HT1080 (cell line): ENCODE measurements at places on chromosomes 13 and 19.

GRCh38 chr13:40666933-40667621 is 636 bp upstream of the FOXO1 start:
- DNase-seq: no peak

DNA sequence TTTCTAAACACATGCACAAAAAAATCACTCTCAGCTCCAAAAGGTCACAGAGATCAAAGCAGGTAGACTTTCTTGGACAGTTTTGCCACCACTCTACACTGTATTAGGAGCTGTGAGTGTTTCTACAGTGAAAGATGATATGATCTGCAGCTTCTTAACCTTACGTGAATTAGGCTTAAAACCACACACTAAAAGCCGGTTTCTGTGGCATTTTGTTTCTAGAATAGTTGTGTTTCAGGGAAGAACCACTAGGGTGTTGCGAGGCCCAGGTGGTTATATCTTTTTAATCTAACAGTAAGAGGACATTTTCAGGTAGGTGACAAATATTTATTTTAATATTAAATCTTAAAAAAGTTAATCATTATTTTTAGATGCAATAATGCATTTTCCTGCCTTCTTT is 216.4 kb downstream of the KLF5 start:
- DNase-seq: no peak

DNA sequence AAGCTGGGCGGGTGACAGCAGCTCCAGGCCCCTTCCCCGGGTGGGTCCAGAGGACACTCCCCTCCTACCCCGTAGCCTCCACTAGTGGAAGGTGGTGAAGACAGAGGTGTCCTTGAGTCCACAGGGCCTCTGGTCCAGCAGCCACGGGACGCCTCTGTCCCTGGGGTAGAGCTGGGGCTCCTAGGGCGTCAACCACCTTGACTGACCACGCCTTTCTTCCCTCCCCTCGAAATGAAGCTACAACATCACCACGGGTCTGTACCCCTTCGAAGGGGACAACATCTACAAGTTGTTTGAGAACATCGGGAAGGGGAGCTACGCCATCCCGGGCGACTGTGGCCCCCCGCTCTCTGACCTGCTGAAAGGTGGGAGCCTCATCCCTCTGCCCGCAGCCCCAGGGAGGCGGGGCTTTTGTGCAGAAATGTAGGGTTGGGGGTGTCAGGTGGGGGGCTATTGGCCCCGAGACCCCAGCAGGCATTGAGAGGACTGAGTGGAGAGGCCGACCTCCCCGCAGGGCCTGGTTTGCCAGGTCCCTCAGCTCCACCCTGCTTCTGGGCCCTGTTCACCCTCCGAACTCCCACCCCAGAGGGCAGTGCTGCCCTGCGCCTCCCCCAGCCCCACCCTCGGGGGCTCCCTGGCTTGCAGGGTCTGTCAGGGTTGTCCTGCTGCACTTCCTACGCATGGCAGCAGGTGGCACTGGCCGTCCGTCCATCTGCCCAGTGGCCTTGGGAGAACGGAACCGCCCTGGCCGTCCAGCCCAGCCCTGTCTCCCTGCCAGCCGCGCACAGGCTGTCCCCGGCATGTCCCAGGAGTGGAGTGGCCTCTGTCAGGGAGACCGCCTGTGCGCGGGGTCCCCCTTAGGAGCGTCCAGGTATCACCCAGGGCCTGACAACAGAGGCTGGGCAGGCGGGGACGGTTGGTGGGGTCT is 15.7 kb downstream of the STK11 start:
- DNase-seq: no peak

DNA sequence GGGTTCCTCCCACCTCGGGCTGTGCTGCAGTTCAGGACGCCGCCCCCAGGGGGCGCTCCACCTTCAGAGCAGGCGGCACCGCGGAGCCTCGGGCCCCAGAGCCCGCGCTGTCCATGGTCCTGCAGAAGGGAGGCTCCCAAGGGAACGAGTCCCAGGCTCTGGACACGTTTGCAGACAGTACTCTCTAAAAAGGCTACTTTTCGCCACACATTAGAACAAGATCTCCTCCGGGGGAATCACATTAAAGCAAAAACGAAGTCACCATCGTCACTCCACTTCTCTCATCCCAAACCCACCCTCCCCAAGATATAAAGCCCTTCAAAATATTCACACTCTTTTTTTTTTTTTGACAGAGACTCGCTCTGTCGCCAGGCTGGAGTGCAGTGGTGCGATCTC is 4.6 kb upstream of the SIGLEC10 start:
- DNase-seq: peak; percentile 61

DNA sequence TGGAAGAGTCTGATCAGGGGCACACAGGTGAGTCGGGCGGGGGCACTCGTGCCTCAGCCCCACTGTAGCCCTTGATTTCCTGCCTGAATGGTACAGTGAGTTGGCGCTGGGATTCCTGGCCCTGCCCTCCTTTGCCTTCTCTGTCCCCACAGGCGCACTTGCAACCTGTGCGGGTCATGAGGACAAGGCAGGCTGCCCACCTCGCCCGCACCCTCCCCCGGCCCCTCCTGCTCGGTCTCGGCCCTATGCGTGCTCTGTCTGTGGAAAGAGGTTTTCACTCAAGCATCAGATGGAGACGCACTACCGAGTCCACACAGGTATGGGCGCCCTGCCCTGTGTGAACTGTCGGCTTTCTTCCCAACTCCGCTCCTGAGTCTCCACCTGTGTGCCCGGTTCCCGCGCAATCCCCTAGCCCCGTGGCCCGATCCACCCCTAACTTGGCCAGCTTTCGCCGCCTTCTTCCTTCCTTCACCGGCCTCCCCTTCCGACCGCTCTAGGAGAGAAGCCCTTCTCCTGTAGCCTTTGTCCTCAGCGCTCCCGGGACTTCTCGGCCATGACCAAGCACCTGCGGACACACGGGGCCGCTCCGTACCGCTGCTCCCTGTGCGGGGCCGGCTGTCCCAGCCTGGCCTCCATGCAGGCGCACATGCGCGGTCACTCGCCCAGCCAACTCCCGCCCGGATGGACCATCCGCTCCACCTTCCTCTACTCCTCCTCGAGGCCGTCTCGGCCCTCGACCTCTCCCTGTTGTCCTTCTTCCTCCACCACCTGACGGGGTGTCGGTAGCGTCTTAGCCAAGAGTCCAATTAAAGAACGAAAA is 1.6 kb upstream of the KMT2B start:
- no peak for DNase-seq

GRCh38 chr13:24035411-24035810 is 125.1 kb upstream of the SPATA13 start:
- no peak for DNase-seq

GRCh38 chr13:76929320-76929719 is 19.0 kb upstream of the ACOD1 start:
- peak; percentile 32 for DNase-seq

- no peak for DNase-seq
These were observed 149.0 kb downstream of the TEX29 start for GRCh38 chr13:111469450-111469849.

- DNase-seq: no peak
These were observed 74.9 kb upstream of the MTIF3 start for GRCh38 chr13:27524981-27525975.

DNA sequence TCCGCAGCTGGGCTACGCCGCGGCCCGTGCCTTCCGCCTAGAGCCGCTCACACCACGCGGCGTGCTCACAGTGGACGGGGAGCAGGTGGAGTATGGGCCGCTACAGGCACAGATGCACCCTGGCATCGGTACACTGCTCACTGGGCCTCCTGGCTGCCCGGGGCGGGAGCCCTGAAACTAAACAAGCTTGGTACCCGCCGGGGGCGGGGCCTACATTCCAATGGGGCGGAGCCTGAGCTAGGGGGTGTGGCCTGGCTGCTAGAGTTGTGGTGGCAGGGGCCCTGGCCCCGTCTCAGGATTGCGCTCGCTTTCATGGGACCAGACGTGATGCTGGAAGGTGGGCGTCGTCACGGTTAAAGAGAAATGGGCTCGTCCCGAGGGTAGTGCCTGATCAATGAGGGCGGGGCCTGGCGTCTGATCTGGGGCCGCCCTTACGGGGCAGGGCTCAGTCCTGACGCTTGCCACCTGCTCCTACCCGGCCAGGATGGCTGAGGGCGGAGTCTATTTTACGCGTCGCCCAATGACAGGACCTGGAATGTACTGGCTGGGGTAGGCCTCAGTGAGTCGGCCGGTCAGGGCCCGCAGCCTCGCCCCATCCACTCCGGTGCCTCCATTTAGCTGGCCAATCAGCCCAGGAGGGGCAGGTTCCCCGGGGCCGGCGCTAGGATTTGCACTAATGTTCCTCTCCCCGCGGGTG is 7.4 kb downstream of the DBP start:
- no peak for DNase-seq

DNA sequence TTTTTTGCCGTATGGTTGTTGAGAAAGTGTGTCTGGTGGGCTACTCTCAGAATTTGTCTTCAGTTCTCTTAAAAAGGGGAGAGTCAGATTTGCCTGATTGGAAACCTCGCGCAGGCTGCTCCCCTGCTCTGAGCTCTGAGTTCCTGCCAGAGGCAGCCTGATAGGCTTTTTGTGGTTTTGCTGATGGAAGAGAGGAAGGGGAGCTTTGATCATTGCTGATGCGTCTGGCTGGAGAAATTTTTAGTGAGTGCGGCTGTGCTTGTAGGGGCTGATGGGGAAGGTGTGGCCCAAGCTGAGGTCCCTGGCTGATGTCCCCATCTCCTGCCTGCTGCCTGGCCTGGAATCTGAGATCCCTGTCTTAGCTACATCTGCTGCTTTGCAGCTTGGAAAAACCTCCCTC is 2.8 kb downstream of the CHST8 start:
- no peak for DNase-seq

DNA sequence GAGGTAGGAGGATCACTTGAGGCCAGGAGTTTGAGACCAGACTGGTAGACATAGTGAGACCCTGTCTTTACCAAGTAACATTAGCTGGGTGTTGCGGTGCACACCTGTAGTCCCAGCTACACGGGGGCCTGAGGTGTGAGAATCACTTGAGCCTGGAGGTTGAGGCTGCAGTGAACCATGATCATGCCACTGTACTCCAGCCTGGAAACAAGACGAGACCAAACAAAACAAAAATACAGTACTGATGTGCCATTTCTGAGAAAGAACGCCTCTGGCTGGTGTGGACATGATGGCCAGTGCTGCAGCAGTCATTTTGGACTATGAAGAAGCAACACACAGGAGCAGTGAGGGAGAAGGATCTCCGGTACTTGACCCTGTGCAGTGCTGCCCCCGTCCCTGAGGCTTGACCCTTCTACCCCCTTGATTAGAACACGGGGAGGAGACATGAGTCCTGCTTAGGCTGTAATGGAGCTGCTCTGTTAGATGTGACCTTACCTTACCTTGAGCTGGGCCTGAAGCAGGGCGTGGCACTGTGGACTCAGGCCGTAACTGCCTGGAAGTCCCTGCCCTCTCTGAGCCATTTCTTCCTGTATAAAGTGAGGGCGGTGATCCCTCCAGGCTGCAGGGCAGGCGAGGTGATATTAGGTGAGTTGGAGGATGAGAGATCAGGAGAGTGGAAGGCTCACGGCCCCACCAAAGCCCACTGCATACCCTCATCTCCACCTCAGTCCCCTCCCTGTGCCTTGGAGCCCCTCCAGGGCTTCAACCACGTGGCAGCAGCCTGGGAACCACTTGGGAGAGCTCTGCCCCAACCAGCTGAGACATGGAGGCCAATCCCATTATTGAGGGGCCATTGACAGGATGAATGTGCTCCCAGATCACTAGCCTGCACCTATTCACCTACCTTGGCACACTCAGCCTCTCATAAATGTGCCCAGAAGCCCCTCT is 5.9 kb downstream of the RPL18A start:
- DNase-seq: peak; percentile 60

- no peak for DNase-seq
These were observed 20.9 kb downstream of the UPF1 start for GRCh38 chr19:18852648-18853047.

- DNase-seq: no peak
These were observed 366.2 kb upstream of the TSHZ3 start for GRCh38 chr19:31715249-31715945.

- DNase-seq: no peak
These were observed 266.3 kb downstream of the DNAJC15 start for GRCh38 chr13:43289470-43290255.

DNA sequence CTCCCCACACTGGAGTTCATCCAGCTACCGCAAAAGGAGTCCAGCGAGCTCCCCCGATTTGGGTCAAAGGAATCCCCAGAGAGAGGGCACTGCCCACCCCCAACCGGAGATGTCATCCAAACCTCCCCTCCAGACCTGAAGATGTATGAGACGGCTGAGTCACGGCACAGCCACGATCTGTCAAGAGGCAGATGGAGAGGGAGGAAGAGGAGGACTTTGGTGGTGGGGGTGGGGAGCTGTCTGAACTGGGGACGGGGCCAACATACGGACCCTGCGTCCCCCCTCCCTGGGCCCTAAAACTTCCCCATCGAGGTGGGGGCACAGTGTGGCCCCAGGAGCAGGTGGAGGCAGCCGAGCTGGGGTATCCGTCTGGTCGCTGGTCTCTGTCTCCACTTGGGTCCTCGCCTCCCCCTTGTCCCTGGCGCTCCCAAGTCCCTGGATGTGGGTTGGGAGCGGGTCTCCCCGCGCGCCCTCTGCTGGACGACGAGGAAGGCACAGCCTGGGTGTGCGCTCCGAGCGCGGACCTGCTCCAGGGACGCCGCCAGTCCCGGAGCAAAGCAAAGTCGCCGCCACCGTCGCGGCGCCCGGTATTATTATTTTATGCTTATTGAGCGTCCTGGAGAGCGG is 3.8 kb downstream of the PDE4A start:
- peak; percentile 90 for DNase-seq

DNA sequence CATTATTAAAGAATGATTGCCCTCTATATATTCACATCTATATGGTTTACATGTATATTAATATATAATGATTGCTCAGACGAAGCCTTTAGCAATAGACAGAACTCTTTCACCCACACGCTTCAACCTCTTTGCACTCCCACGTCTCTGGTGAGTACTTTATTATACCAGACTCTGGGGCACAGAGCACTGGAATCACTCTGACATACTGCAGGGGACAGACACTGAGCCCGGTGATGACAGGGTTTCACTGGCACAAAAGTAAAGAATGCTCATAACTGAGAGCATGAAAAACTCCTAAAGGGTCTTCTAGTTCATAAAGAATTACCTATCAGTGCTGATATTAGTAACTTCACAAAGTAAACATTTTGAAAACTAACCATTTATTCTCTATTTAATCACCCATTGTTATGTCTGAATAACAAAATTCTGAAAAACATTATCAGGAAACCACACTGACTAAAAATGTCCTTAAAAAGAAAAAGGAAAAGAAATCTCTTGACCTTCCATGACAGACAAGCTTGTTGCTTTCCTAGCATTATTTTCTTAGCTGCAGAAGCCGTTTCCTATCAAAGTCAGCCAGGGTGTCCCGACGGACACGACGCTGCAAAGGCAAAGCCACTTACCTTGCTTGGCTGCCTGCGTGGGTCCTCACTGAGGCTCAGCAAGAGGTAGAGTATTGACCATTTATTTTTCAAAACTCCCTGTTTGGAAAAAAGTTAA is 29.1 kb downstream of the TUBGCP3 start:
- DNase-seq: no peak

- DNase-seq: no peak
These were observed 51.8 kb downstream of the TSSK6 start for GRCh38 chr19:19463348-19464117.

GRCh38 chr13:43730642-43731041 is 56.1 kb downstream of the ENOX1 start:
- DNase-seq: peak; percentile 91

- DNase-seq: no peak
These were observed 385.1 kb downstream of the IRS2 start for GRCh38 chr13:109401307-109401706.
